ENCODE measurements at places on chromosomes 1 and 21. TPM values are rescaled to one million over a fixed set of nuclear protein-coding genes. Genes with fewer than 3 reads are reported as not detected.

The RNU1-1 gene
- total RNA-seq: 15,479 TPM

The CDCA8 gene
- not detected for total RNA-seq

The EDARADD gene
- 2.9 TPM for total RNA-seq

The SPOCD1 gene
- 0.26 TPM for total RNA-seq

The SHISA4 gene
- total RNA-seq: 8.3 TPM

The VSIG8 gene
- total RNA-seq: not detected

The CRB1 gene
- total RNA-seq: 0.26 TPM

The PRKAA2 gene
- total RNA-seq: 3.3 TPM

The GBP5 gene
- 1.6 TPM for total RNA-seq

The HHIPL2 gene
- not detected for total RNA-seq

The DDR2 gene
- 7.8 TPM for total RNA-seq

The LENEP gene
- not detected for total RNA-seq

The ZNF326 gene
- total RNA-seq: 24.1 TPM

The MEGF6 gene
- 24.9 TPM for total RNA-seq

The TUFT1 gene
- total RNA-seq: 10.9 TPM

The LHX8 gene
- not detected for total RNA-seq

The SNAP47 gene
- 35.5 TPM for total RNA-seq

The CFHR2 gene
- total RNA-seq: not detected

The PPIAL4G gene
- total RNA-seq: not detected

The NHLH2 gene
- total RNA-seq: not detected

Data from body of pancreas (tissue), 4 donors.